ENCODE measurements at places on chromosomes 4 and X.

DNA sequence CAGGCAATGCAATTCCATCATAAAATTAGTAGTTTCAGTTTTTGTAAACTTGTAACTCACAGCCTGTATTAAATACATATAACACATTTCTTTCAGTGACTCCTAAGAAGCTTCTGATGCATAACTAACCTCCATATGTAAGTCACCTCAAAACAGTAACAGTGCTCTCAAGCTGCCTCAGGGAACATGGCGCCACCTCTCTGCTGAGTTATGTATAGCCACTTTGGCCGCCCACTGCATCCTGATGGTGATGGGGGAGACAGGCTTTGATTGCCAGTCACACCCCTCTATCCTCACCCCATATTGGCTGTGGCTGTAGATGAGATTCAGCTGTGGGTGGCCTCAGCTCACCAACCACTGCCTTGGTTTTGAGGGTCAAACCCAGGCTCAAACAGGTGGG is 54.3 kb downstream of the LRBA start:
- no peak for DNase-seq

DNA sequence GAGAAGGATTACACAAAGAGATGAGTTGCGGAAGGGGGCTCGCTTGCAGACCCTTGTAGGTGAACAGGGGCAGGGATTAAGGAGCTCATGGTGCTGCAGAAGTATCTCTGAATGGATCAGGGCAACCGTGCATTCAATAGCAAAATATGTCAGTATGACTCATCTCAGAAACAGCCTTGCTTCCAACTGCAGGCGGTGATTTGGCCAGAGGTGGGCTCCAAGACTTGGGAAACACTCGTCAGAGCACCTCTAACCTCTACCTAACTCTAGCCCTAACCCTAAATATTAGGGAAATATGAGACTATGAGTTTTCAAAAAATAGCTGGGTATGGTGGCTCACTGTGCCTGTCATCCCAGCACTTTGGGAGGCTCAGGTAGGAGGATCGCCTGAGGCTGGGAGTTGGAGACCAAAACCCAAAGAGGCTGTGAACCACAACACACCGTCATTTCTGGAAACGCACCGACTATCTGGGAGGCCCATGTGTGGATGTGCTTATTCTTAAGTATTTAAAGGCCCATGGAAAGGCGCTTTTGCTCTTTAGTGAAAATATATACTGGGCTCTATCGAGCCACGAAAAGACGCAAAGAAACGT is 102.6 kb downstream of the DHRSX start:
- DNase-seq, result no peak

DNA sequence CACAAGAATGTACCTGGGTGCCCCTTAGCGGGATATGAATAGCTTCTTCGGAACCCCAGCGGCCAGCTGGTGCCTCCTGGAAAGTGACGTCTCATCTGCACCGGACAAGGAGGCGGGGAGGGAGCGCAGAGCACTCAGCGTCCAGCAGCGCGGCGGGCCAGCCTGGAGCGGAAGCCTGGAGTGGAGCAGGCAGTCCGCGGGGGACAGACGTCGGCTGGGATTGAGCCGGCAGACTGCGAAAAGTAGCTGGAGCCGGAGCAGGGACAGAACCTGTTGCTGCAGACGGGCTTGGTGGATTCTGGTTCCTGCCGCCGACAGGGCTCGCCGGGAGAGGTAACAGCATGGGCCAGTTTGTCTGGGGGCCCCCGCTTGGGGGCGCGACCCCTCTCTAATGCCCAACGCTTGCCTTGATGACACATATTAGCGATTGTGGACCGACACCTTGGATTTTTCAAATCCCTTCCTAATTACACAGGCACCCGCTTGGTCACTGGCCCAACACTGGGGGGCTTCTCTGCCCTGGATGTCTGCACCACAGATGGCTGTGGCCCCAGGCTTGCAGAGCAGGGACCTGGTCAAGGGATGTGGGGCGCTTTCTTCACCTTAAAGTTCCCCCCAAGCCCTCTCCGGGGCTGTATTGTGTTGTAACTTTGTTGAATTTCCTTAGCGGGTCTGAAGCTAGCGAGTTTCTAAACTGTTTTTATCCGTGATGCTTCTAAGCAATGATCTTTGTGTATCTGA is at the start of gene NPFFR2:
TSS of gene NPFFR2 (plus strand) at position 133 of the 741 bp plus-strand sequence. CDS start 96,592 bp downstream, outside the sequence.
- DNase-seq, result no peak

GRCh38 chr4:163913571-163913970 is 419.1 kb downstream of the TMA16 start:
- peak; percentile 71 for DNase-seq

GRCh38 chr4:126448086-126448845 is 1133.5 kb downstream of the FAT4 start:
- no peak for DNase-seq

- peak; percentile 39 for DNase-seq
Observed at GRCh38 chrX:134396174-134396573, 63.8 kb upstream of the HPRT1 start.

DNA sequence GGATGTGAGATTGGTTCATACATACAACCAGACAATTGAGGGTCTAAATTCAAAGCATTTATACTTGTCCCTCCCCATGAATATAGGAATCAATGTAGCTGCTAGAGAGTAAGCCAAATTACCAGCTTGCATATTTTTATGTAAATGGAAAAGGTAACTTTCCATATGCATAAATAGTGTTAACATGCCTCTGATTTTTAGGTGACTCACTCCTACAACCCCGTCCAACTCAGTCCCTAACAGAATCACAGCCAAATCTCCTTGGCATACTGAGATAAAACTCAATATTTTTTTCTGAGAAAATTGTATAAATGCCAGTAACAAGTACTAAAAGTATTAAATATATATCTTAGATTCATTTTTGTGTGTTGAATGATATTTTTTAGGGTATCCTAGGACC is 67.2 kb downstream of the INPP4B start:
- DNase-seq, result no peak

DNA sequence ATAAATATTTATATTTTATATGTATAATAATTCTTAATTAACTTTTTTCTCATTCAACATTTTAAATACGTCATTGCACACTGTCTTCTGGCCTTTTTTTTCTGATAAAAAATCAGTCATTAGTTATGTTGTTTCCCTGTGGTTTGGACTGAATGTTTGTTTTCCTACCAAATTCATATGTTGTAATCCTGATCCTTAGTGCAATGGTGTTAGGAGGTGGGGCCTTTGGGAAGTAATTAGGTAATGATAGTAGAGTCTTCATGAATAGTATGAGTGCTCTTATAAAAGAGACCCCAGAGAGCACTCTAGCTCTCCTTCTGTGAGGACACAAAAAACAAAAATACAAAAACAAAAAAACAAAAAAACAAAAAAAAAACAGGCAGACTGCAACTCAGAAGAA is 117.2 kb downstream of the GASK1B start:
- no peak for DNase-seq

DNA sequence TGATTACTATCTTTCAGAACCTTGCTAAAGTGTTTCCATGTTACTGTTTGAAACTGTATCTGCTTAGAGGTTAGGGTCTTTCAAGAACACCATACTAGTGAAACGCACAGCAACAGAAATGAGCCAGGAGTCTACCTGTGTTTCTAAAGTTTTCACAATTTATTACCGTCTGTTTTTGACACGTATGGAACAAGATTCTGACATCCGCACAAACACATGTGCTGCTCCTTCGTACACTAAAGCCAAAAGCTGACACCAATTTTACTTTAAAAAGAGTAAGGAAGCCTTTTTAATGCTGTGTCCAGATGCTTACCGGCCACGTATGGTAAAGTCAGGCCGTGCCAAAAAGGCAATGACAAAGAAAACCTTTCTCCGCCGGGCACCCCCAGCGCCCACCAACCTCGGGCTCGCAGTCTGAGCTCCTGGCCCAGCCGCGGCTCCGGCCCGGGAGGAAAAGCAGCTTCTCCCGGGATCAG is 532 bp downstream of the RPS4X start:
- no peak for DNase-seq

- DNase-seq, result peak; percentile 19
Observed at GRCh38 chr4:41257257-41257901, 651 bp downstream of the UCHL1 start.

GRCh38 chr4:150039274-150040127 is 38.7 kb upstream of the DCLK2 start:
- no peak for DNase-seq

Data from pons (tissue), 1 donor.